Myocyte (in vitro differentiated cells): ENCODE measurements at places on chromosomes 12 and 14. TPM values are rescaled to one million over a fixed set of nuclear protein-coding genes. Genes with fewer than 3 reads are reported as not detected.

Gene C1RL
- total RNA-seq = 10.9 and 12.1 TPM in 2 replicates

Gene CLEC7A
- not detected in 2 replicates for total RNA-seq

Gene IL22
- not detected in 2 replicates for total RNA-seq

Gene SLC17A8
- total RNA-seq = 0.05 TPM in 1 of 2 replicates, not detected in the other

Gene MDM2
- 125 and 132 TPM in 2 replicates for total RNA-seq

- no peak for DNase-seq
Measured at GRCh38 chr14:60681271-60681670, 32.0 kb upstream of the SIX1 start.

DNA sequence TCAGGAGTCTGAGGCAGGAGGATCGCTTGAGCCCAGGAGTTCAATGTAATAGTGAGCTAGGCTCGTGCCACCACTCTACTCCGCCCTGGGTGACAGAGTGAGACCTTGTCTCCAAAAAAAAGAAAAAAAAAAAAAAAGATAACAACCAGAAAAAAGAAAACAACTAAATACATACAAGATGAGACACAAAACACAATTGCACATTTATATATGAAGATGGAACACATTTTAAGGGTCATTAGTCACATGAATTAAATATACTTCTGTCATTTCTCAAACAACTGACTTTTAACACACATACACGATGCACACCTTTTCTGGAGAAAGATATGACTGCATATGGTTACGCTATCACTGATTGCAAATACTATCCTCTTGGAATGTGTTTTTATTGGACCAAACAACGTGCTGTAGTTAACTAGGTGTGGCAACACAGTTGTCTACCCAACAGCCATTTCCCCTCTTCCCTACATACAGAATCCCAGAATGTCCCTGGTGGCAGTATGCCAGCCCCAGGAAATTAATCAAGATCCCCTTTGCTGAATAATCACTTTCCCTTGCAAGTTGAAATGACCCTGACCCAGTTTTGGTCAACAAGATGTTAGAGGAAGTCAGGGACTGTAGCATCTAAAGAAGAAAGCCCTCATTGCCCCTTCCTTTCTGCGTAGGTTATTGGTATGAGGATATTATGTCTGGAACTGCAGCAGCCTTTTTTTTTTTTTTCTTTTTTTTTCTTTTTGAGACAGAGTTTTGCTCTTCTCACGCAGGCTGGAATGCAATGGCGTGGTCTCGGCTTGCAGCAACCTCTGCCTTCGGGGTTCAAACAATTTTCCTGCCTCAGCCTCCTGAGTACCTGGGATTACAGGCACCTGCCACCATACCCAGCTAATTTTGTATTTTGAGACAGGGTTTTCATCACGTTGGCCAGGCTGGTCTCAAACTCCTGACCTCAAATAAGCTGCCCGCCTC is 5.6 kb upstream of the MYL6B start:
- DNase-seq = no peak

DNA sequence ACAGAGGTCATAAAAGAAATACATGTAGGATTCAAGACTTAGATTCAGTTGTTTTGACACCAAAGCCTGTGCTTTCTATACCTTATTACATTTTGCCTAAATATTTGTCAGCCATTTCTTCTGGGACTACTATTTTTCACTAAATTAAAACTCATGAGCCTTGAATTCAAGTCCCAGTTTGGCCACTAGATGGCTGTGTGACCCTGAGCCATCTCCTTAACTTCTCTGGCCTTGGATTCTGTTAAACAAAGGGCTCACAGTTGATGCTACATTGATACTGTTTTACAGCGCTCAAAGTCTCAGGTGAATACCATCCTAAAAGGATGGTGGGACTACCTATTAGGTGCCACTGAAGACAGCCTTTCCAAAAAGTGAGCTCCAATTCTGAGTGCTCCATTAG is 39.6 kb upstream of the CCDC198 start:
- DNase-seq = peak; percentile 2

DNA sequence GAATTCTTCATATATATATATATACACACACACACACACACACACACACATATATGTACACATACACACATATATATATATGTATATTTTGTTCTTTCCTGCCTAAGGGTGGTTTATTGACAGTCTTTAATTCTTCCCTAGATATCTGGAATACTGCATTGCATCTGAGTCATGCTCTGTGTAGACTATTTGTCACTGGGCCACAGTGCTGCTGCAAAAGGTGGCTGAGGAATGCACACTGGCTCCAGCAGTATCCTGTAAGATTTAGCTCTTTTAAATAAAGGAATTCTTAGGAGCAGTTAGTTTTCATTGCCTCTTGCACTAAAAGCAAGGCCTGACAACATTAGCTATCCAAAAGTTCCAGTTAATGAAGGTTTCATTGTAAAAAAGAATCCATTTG is 200.9 kb downstream of the APAF1 start:
- no peak for DNase-seq

DNA sequence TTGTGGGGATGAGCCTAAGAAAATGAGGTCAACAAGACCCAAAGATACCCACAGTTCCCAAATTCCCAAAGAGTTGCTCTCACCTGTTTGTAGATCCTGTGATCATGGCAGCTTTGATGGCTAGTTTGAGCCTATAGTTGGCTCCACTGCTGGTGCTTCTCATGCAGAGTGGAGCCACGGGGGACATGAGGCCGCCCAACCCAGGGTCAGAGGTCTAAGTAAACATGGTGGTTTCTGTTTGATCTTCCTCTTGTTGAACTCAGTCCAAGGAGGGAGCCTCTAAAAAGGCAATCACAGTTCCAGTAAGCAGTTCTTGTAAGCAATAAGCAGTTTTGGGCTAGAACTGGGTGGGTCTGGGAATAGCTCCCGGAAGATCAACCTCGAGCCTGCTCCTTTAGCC is 125.6 kb upstream of the DHRS4 start:
- no peak for DNase-seq

- peak; percentile 69 for DNase-seq
Measured at GRCh38 chr14:69263771-69264170, 3.8 kb downstream of the GALNT16 start.

GRCh38 chr12:72511906-72512305 is 239.7 kb downstream of the TRHDE start:
- peak; percentile 1 for DNase-seq

DNA sequence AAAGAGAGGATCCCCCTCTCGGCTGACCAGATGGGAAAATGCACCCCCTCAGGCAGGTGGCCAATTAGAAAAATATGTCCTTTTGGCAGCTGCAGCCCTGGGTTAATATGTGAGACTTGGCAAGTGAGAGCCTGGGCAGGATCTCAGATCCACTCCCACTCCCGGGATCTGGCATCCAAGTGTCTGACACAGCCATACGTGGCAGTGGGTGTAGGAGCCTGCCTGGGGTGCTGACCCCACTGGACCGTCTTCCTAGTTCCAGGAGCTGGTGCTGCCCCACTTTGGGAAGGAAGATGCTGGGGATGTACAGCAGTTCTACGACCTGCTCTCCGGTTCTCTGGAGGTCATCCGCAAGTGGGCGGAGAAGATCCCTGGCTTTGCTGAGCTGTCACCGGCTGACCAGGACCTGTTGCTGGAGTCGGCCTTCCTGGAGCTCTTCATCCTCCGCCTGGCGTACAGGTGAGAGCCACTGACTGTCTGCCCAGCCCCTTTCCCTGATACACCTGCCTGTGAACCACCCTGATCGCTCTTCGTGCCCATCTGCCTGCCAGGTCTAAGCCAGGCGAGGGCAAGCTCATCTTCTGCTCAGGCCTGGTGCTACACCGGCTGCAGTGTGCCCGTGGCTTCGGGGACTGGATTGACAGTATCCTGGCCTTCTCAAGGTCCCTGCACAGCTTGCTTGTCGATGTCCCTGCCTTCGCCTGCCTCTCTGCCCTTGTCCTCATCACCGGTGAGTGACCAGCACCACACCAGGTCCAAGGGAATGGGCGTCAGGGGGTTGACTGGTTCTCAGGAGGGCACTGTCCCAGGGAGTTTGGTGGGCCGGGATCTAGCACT is 5.8 kb downstream of the NR4A1 start:
- no peak for DNase-seq

DNA sequence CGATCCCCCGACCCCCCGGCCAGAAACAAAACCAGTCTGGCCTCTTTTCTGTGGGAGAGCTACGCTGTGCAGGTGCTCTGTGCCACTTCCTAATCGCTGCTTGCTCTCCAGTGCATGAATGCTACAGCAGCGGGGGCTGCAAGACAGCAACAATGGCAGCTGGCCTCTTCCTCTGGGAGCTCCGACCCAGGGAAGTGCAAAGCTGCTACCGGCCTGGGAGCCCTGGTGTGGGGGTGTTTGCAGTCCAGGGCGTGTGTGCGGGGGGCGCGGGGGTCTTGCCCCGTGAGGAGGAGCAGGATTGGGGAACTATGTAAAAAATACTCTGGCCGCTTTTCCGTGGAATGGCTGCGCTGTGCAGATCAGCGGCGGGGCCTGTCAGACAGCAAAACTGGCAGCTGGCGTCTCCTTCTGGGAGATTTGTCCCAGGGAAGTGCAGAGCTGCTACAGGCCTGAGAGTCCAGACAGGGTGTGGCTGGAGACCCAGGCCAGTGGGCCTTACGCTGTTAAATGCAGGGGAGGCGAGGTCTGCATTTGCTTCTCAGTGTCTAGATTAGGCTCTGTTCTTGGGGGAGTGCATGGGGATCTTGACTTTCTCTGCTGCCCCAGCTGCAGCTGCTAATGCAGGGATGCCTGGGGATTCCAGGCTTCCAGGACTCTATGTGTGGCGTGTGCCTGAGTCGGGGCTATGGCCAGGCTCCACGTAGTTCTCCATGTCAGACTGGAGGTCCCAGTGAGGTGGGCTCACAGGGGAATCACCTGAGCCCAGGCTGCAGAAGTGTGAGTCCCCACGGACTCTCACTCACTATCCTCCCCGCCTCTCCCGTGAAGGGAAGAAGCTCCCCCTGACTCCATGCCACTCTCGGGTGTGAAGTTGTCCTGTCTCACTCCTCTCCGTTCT is 344.5 kb downstream of the AEBP2 start:
- no peak for DNase-seq

- DNase-seq = peak; percentile 50
Measured at GRCh38 chr12:92717202-92717601, 14.4 kb downstream of the PLEKHG7 start.

- DNase-seq = no peak
Measured at GRCh38 chr12:121170611-121171260, 38.1 kb downstream of the P2RX7 start.

- no peak for DNase-seq
Measured at GRCh38 chr14:104309657-104310369, 171.4 kb downstream of the KIF26A start.

DNA sequence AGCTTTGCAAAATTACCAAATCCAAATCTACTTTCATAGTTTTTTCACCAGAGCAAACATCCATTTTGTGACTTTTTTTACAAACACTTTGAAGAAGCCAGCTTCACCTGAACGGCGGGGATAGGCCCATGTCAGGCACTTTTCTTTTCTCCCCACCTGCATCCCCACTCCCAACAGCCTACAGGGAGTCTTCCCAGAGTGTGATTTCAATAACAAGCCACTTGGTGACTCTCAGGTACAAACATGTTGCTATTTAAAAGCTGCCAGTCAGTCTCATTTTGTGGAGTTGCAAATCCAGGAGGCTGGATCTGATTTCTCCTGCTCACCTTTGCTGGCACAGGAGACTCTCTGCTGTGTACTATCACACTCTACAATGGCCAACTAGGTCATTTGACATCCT is 285.5 kb downstream of the KCNH5 start:
- no peak for DNase-seq

- peak; percentile 63 for DNase-seq
Measured at GRCh38 chr14:75069811-75070145, 337 bp downstream of the ZC2HC1C start.

- DNase-seq = no peak
Measured at GRCh38 chr14:103533137-103533998, 4.4 kb downstream of the TRMT61A start.

GRCh38 chr14:96538990-96539317 is 36.8 kb downstream of the PAPOLA start:
- DNase-seq = no peak

- no peak for DNase-seq
Measured at GRCh38 chr14:93540235-93540634, 109.5 kb downstream of the UNC79 start.

- DNase-seq = peak; percentile 52
Measured at GRCh38 chr14:102363182-102363943, 622 bp downstream of the TECPR2 start.

DNA sequence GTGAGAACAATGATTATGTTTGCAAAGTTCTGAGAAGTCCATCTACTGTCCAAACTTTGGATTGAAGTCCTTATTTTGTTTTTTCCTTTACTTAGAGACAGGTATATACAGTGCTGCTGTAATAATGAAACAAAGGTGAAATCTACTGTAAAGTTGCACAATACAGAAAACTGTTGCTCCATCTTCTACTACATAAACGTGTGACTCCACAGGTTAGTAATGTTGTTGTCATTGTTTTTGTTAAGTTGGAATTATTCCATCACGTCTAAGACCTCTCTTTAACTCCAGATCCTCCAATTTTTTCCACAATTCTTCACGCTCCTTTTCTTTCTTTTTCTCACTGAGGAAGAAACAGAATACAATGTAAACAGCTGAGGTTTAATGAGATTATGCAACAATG is 57.0 kb upstream of the GPHB5 start:
- DNase-seq = no peak

DNA sequence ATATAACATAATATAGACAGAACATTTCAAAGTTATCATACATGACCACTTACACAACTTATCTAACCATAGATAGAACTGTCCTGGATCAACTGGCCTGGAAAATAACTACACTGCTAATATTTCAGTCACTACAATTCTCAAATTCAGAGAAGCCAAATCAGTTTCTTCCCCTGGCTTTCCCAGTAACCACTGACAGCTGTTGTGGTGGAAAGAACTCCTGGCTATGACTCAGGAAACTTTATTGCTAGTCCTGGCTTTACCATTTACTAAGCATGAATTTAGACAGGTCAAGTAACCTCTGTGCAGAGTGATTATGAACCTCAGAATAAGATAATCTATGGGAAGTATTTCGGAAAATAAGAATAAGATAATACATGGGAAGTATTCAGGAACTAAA is 244.9 kb upstream of the DIO2 start:
- peak; percentile 91 for DNase-seq

DNA sequence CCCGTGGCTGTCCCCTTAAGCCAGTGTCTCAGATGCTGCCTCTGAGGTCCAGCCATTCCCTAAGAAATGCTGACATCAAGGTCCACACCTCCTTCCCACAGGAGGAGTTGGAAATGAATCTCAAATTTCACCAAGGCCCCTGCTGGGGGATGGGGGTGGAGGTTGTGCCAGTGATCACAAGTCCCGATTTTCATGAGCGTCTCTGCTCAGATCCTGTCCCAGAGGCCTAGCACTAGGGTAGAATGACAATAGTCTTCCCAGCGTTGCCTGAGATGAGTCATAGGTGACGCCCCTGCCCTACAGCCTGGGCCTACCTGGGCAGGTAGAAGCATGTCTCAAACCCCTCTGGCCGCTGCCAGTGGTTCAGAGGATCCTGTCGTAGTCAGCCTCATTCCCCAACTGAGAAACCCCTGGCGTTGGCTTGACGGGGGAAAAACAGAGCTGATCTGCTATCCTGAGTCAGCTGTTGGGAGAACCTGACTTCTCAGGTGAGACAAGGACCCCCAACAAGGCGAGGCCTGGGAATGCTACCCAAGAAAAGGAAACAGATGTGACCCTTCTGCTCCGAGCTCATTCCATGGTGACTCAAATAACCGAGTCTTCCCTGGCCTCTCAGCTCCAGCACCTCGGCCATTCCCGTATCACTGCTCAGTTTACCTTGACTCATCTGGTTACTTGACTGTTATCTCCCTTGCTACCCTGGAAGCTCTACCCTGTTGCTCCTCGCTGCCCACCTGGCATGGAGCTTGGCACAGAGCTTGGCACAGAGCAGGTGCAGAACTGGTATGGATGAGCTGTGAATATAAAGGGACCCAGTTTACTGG is 21.8 kb upstream of the SPPL3 start:
- DNase-seq = no peak
